Right ventricle myocardium inferior (tissue), 1 donor: ENCODE measurements at places on chromosomes 13 and 19. TPM values are rescaled to one million over a fixed set of nuclear protein-coding genes. Genes with fewer than 3 reads are reported as not detected.

DNA sequence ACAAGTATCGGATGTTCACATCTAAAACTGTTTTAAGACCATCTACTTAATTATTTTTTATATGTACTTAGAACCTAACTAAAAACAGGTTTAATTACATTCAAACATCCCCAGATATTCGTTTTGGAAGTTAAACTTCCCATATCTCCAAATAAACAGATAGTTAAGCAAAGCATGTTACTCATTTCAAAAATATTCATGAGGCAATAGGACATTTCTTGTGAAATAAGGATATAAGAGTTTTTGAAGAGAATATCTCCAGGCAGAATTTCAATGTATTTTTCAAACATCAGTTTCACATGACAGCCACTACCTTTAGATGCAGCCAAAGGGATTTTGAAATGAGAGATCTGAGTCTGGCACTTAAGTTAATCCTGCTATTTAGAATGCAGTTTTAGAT, 697.5 kb downstream of the SLITRK1 start:
- no peak for DNase-seq

GRCh38 chr19:13165162-13165997, 15.2 kb downstream of the IER2 start:
- DNase-seq: peak; percentile 5

DNA sequence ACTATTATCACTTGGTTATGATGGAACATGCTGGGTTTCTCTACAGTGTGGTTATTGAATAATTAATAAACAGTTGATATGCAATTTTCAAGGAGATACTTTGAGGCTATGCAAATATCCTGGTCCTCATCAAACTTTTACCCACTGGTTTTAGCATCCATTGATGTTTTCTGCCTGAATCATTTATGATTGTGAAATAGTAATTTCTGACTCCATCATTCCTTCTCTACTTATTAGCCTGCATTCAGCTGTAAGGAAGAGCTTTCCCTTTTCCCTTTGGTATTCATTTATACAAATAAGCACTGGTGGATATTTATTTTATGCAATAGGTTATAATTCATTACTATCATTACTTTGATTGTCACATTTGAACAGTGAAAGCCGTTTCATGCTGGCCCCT, 13.9 kb upstream of the DNAJC15 start:
- no peak for DNase-seq

DNA sequence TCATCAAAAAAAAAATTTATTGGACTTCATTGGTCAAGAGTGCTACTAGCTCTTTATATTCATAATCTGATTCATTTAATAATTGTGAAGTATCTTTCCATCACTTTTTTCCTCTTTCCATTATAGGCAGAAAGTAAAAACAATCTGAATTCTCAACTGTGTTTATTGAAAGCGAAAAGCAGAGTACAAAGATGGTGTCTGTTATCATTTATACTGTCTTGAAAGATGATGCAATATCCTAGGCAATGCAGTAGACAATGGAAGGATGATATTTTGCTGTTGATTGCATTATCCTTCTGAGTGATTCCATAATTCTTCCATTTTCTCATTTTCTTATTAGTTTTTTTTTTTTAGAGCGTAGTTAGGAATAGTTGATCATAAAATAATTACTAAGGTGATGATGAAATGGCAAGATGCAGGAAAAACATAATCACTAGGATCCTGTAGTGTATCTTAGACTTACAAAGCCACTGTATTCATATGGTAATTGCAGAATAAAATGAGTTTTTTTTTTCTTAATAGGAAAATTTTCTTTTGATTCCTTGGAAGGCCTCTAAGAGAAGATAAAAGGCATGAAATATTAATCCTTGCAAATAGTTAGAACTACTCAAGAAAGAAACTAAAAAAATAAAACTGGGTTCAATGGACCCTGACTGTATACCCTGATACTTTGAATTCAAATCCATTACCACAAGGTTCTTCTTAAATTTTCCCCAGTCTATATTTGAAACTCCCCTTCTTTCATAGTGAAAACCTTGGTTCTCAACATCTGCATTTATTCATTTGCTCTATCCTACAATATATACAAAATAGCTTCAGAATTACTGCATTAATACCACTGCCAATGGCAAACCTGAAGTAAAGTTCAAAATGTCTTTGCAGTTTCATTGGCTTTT, 11.6 kb downstream of the URI1 start:
- no peak for DNase-seq

DNA sequence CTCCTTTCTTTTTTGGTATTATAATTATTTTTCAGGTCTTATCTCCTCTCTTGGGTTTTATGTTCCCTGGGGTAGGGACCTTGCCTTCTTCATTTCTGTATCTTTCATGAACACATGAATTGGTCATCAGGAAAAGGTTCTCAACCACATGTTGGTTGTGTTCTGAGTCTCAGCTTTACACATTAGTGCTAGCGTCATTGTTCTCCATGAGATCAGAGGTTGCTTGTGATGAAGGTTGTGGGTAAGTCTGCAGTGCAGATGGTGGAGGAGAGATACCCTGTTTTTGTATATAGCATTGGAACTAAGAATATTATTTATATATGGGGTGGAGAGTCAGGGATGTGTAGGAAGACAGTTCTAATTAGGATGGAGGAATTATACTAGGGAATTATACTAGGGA, 24.5 kb upstream of the CEACAM8 start:
- no peak for DNase-seq

GRCh38 chr13:46613409-46614049, 60.6 kb downstream of the LRCH1 start:
- DNase-seq: no peak

GRCh38 chr13:105806628-105806920, 728.9 kb downstream of the EFNB2 start:
- DNase-seq: no peak

DNA sequence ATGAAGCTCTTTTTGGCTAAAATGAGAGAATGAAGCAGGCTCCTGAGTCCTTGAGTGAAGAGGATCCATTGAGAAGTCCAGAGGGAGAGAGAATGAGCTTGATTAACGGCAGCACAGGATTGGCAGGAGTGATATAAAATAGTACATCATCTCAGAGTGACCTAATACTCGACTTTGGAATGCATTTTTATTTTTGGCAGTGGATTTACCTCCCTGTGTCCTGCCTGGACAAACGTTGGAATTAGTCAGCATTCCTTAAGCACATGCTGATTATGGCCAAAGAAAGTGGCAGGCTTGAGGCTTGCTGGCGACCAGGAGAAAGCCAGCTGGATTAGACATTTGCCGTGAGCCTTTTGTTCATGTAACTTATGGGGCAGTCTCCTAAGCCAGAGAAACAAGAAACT, 22.9 kb downstream of the LRCH1 start:
- no peak for DNase-seq

GRCh38 chr13:38348861-38349389, 726 bp upstream of the UFM1 start:
- no peak for DNase-seq

DNA sequence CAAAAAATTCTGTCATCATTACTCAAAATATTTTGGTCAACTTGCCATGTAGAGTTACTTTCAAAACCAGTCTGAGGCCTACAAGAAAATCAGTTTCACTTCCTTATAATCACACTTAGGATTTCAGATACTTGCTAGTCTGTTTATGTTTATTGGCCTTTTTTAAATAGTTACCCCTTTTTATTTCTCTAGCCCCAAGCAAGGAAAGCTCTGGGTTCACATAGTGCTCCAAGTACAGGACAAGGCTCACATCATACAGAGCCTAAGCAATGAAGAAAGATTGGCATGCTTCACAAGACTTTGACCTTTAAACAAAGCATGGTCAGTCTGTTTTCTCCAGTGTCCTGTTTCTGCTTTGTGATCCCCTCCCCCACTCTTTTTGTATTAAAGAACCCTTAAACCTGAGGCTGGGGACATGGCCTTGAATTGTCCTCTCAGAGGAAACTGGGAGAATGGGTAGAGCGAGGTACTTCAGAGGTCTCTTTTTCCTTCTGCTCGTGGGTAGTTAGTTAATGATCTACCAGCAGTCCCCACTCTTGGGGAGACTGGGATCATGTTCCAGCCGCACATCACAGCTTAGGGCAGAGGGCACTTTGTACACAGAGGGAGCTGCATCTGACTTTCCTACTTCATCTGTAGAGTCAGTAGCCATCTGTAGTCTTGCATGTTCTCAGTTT, 30.7 kb downstream of the CEACAM1 start:
- DNase-seq: no peak

- DNase-seq: no peak
These were observed 14.4 kb downstream of the BCAM start for GRCh38 chr19:44823373-44823698.

Gene CCDC169
- not detected for total RNA-seq

Gene ZNF358
- total RNA-seq: 89.6 TPM

Gene MISP
- total RNA-seq: not detected

Gene WDR87
- not detected for total RNA-seq

Gene TSHZ3
- 3.5 TPM for total RNA-seq

Gene POSTN
- total RNA-seq: 4.4 TPM
